ENCODE measurements at places on chromosomes 11 and 22. TPM values are rescaled to one million over a fixed set of nuclear protein-coding genes. Genes with fewer than 3 reads are reported as not detected.
A peak's percentile ranks its signal among the peaks of the same experiment; 100 is the strongest.

Gene SMC1B
- total RNA-seq = 0.08 TPM

DNA sequence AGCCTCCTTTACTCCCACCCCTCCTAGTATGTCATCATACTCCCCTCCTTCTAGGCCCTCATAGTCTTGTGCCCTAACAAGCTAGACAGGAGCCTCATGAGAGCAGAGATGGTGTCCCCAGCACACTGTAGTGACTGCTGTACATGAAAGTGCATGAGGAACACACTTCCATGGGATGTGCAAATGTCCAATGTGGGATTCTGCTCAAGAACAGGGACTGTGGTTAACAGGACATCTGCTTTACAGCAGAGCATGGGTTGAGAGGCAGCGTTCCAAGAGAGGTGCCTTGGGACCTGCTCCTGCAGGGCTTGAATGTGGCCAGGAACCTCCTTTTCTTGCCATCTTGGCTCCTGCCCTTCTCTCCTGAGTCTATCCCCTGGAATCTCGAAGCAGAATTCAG lies 45.3 kb downstream of the HIRA start:
- no peak for DNase-seq

DNA sequence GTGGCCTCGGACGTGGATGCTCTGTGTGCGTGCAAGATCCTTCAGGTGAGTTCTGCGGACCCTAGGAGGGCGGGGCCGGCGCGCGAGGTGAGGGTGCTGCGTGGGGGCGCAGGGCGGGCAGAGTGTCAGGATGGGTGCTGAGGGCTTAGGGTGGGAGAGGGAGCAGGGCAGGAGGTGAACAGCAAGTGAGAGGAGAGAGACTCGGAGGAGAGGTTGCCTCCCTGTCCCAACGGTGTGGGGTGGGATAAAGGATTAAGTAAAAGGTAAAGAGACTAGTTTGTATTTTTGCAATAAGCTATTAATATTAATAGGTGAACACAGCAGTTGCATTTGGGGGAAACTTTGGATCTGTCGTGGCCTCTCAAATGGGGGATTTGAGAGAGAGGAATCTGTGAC lies 451 bp downstream of the CDC45 start:
- no peak for DNase-seq

DNA sequence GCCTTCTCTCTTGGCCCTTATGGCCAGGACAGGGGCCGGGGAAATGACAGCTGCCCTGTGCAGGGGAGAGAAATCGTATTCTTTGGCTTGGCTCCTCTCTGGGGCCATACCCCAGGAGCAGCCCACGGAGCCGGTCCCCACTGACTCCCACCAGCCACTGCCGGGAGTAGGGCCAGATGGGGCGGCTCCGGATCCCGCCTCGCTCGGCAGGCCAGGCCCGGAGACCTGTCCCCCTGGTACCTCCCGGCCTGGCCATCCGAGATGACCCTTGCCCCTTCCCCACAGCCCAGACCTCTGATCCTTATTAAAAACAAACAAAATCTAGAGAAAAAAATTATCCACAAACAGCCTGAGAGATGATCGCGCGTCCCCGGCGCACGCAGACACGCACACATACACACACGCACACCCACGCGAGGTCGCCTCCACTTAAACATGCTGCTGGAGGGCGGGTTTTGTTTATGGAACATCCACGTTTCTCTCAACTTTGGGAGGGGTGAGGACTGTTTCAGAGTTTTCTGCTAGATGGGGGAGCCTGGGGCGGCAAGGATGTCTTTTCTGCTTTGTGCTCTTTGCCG lies 59.1 kb downstream of the IGLL1 start:
- DNase-seq = no peak

Gene SLC6A5
- not detected for total RNA-seq

Gene KDM4D
- total RNA-seq = 2.7 TPM

GRCh38 chr11:64600281-64600992 lies 9.4 kb downstream of the SLC22A12 start:
- no peak for DNase-seq

GRCh38 chr11:88151709-88152265 lies 23.5 kb downstream of the RAB38 start:
- DNase-seq = no peak

DNA sequence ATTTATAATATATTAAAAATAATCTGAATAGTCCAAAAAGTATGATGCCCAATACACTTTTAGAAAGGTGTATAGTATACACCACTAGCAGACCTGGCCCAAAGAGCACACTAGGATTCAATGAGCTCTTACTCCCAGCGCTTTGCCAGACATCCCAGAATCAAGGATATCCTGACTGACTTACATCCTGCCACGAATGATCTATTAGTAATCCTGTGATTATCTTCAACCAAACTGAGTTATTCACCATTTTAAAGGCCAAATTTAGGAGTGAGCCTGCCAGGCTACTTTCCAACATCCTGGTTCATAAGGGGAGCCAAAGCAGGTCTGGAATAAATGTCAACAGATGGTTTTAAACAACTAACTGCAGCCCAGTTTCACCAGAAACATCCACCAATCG lies 60.8 kb upstream of the FAM181B start:
- DNase-seq = no peak

Gene ZPR1
- 46.9 TPM for total RNA-seq

GRCh38 chr22:46971099-46971763 lies 208.8 kb downstream of the TBC1D22A start:
- DNase-seq = peak; percentile 50

Gene CST6
- 59.8 TPM for total RNA-seq

GRCh38 chr11:70402016-70402415 lies 3.7 kb downstream of the CTTN start:
- no peak for DNase-seq

- DNase-seq = no peak
Measured at GRCh38 chr11:639332-639955, 2.4 kb downstream of the DRD4 start.

- DNase-seq = no peak
Measured at GRCh38 chr11:67556244-67556643, 27.4 kb upstream of the GSTP1 start.

Gene MAPK8IP1
- total RNA-seq = 14.8 TPM

- no peak for DNase-seq
Measured at GRCh38 chr22:47645450-47645914, 883.0 kb downstream of the TBC1D22A start.

Gene C11orf65
- total RNA-seq = 0.25 TPM

Gene SYT9
- total RNA-seq = 1.0 TPM

Gene TRIM5
- 29.0 TPM for total RNA-seq

- peak; percentile 19 for DNase-seq
Measured at GRCh38 chr11:126426820-126427749, 71.6 kb downstream of the ST3GAL4 start.

Gene SHISAL1
- 0.71 TPM for total RNA-seq

GRCh38 chr22:46749682-46750529 lies 11.9 kb upstream of the CERK start:
- no peak for DNase-seq

DNA sequence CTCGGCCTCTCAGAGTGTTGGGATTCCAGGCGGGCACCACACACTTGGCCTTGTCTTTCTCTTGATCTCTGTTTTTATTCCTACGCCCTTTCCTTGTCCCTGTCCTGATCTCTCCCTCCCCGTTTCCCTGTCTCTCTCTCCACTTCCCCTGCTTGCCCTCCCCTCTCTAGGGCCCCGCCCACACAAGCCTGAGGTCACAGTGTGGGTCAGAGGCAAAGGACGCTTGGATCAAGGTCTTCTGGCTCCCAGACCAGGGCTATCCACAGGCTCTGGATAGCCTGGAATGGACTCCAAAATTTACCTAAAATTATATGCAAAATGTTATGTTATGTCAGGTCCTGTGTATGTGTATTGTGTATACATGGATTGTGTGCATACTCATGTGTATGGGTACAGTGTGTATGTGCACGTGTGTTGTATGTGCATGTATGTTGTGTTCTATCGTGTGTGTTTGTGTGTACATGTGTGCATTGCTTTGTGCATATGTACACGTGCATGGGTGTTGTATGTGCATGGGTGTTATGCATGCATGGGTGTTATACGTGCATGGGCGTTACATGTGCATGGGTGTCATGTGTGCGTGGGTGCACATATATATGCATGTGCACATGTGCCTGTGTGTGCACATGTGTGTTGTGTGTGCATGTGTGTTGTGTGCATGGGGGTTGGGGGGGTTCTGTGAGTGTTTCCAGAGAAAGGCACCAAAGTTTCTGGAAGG lies 38.3 kb downstream of the TP53I11 start:
- DNase-seq = no peak

- DNase-seq = no peak
Measured at GRCh38 chr11:35139722-35140282, 831 bp downstream of the CD44 start.

DNA sequence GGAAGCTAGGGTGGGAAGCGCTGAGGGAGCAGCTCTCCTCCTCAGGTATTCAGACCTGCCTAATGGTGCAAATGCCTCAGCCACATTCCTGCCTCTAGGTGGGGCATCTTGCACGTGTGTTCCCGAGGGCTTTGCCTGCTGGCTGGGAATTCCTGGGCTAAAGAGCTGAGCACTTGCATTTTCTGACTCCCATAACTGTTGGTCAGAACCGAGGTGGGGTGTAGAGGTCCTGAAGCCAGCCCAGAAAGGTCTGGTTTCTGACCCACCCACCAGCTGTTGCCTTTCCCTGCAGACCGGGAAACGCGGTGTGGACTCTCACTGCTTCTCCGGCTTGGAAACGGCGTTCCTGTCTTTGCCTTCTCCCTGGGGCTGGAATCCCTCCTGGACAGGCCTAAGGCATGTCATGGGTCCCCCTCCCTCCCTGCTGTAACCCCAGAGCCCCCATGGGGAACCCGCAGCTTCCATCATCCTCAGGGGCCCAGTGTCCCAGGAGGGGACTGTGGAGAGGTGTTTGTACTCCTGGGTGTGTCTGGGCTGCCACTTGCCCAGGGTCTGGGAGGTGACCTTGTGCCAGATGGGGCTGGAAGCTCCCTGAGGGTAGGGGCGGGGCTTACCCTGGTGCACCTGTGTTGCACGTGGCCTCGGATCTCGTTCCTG lies 24.0 kb upstream of the SMIM38 start:
- peak; percentile 53 for DNase-seq

Gene CD44
- 268 TPM for total RNA-seq
